ENCODE measurements at places on chromosomes 2 and 18.

DNA sequence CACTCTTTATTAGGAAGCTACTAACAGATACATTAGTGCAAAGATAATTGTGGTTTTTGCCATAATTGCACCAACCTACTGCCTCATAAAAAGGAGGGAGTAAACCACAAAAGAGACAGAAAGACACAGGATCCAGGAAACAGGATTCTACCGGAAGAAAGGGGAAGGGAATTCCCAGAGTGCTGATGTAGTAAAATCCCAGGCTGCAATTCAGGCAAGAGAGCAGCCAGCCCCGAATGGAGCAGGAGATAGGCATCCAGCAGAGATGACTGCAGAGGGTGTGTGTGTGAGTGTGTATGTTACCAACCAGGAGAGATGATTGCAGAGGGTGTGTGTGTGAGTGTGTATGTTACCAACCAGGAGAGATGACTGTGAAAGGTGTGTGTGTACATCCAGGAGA lies 84.4 kb downstream of the KCNS3 start:
- DNase-seq, result no peak

GRCh38 chr2:181805228-181806038 lies 86.1 kb upstream of the ITPRID2 start:
- no peak for DNase-seq

DNA sequence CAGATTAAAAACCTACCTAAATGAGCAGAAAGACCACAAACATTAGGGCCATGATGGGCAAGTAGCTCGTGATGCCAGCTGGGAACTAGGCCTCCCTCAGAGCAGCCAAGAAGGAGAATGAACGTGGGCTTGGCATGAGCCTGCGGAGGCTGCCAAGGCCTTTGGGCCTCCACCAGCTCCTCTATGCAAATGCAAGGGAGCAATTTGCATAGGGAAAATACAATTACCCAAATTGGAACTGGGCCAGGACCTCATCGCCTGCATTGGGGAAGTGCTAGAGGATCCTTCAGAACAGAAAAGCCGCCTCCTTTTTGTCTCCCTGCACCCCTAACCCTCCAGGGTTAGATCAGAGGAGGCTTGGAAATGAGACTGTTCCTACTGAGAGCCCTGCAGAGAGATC lies 326.4 kb downstream of the SMAD2 start:
- DNase-seq, result no peak

DNA sequence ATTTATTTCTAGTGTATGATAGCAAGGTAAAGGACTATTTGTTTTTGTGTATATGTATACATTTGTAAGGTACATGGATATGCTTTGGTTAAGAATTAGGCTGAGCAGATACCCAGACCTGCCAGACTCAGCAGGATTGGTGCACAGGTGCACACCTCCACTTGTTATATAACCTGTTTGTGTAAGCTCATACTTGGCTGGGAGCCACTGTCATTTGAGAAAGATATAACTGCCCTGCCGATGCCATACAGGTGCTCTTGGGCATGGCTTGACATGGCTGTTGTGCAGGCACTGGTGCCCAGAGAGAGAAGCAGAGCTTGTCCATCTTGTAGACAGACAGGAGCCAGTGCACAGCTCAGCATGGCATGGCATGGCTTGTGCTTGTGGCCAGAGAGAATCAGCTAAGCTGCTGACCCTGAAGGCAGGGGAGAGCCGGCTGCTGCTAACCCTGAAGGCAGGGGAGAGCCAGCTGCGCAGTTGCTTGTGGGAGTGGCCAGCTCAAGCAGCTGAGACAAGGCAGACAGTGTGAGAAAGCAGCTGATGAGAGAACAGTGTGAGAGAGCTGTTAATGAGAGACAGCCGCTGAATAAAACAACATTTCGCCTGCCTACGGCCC lies 136.5 kb downstream of the RNF144A start:
- DNase-seq, result no peak

- DNase-seq, result no peak
Observed at GRCh38 chr2:238988752-238989151, 140.9 kb downstream of the TWIST2 start.

DNA sequence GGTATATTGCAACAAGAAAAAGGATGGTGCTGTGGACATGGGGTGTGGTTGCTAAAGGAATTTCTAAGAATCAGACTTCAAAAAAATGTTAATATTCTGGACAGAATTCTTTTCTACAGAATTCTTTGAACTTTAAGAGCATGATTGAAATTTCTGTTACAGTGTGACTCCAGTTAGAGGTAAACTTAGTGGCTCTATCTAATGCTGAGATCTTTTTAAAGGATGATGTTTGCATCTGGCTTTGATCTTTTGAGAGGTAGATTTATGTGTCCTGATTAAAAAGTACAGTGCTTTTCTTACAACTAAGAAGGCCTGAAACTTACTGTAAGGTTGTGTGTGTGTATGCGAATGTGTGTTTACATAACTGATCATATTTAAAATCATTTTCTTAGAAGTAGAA lies 25.4 kb downstream of the NCK2 start:
- DNase-seq, result no peak

DNA sequence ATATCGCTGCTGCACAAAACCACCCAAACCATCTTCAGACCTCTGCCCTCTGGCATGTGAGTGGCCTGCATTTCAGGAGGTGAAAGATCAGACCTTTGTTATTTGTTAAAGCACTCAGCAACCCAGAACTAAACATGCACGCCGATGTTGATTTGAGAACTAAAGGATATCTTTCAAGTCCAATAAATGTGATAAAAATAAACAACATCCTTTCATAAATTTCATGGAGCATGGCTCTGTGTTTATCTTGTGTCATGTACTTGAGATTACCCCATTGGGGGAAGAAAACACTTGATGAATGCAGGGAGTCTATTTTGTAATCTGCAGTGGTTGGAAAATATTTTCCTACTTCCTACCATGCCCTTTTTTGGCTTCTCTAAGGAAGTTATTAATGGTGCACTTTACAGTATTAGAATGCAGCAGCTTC lies 70.8 kb upstream of the GATA6 start:
- DNase-seq, result no peak

- DNase-seq, result no peak
Observed at GRCh38 chr18:10946058-10946457, 203.3 kb downstream of the PIEZO2 start.

- DNase-seq, result no peak
Observed at GRCh38 chr2:127365211-127365643, 22.5 kb downstream of the MAP3K2 start.

GRCh38 chr2:225995796-225996461 lies 596.4 kb downstream of the NYAP2 start:
- DNase-seq, result no peak

GRCh38 chr2:113407446-113408099 lies 29.9 kb upstream of the ZNG1B start:
- DNase-seq, result no peak

GRCh38 chr2:176104316-176105077 lies 2.6 kb upstream of the HOXD11 start:
- DNase-seq, result no peak

DNA sequence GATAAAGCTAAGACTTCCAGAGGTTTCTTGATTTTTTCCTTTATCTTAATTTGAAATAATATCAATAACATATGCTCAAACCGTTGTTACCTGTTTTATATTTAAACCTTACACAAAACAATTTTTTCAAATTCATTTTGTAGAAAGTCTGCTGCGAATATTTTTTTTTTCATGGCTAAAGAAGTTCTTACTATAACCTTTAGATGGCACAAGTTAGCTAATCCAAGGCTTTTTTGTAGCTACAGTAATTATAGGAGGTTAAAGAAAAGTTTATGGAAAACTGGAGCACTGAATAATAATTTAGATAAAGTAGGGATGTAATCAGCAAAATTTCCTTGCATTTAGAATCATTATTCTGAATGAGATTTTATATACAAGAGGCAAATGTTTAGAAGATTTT lies 78.0 kb upstream of the PNPT1 start:
- DNase-seq, result no peak

GRCh38 chr2:69279931-69280681 lies 106.9 kb downstream of the GFPT1 start:
- no peak for DNase-seq

- DNase-seq, result no peak
Observed at GRCh38 chr2:41579806-41580205, 468.0 kb upstream of the PKDCC start.

DNA sequence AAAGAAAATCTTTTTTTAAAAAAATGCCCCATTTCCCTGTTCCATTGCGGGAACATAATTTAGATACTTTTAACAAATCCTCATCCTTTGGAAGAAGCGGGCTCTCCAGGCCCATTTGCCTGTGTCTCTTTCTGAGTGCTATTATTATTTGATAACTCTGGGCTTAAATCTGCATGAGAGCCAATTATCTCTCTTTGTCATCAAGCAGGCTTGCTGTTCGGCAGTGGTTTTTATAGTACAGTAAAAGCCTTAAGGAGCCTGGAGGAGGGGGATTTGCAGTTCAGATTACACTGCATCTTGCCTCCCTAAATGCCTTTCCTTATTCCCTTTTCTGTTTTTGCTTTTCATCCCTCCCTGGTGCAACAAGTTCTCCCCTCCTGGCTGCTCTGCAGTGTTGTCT lies 50.6 kb downstream of the CELF4 start:
- no peak for DNase-seq

DNA sequence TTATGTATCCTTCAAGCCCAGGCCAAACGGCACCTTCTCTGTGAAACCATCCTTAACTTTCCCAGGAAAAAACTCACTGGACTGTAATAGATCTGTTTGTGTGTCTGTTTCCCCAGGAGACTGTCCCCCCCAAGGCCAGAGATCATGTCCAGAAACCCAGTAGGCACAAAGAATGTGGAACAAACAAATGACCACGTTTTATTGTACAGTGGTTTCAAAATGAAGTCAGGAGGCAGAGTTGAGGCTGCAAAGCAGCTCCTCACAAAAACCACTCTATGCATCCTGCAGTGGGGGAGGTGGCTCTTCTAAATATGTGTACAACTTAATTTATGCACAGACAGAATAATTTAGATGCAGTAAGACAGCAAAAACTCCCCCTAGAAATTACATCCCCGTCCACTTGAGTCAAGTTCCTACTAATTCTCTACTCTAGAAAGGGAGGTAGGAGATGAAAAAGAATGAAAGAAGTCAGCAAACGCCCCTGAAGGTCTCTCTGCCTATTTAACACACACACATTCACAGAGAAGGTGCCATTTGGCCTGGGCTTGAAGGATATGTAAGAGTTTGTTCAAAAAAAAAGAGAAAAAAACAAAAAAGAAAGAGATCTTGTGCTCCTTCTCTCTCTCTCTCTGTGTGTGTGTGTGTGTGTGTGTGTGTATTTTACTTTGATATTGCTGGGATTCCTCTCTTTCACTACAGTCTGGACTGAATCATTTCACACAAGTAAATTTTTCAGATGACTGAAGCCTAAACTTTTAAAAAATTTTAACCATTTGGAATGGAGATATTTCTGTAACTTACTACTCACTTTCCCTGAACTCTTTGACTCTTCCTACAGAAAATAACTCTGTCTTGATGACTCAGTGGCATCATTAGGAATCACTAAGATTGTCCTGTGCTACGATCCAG lies 19.5 kb downstream of the BCL2 start:
- no peak for DNase-seq

- no peak for DNase-seq
Observed at GRCh38 chr2:216059233-216059834, 22.3 kb downstream of the PECR start.

- no peak for DNase-seq
Observed at GRCh38 chr2:99970292-99970868, 172.0 kb downstream of the AFF3 start.

DNA sequence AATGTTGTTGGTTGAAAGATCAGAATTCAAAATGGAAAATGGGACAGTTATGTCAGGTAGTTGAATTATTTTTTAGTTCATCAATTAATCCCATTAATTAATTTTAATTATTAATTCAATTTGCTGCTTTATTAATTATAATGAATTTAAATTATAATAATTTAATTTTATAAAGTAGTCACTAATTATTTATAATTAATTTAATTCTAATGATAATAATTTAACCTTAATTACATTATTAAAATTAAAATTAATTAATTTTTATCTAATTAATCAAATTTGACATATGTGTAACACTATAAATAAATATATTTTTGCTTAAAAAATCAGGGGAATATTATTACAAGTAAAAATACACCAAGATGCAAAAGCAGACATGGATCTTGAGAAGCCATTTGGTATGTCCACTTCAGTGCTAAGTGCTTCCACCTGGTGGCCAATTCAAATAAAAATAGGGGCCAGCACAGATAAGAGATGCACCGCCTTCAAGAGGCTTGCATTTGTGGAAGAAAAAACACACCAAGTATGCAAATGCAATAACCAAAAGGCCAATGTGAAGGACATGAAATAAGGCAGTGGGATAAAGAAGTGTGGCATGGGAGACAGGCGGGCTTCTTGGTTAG lies 73.2 kb downstream of the MBP start:
- DNase-seq, result no peak

- no peak for DNase-seq
Observed at GRCh38 chr2:107570876-107571275, 255.8 kb upstream of the RGPD4 start.

DNA sequence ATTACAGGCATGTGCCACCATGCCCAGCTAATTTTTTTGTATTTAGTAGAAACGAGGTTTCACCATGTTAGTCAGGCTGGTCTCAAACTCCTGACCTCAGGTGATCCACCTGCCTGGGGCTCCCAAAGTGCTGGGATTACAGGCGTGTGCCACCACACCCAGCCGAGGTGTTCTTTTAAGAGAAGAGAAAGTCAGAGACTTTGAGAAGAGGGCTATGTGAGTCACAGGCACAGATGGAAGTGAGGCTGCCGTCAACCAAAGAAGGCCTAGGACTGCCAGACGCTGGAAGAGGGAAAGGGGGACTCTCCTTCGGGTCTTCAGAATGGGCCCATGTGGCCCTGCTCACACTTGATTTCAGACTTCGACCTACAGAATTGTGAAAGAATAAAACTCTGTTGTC lies 67.2 kb upstream of the SH3BP4 start:
- DNase-seq, result no peak

DNA sequence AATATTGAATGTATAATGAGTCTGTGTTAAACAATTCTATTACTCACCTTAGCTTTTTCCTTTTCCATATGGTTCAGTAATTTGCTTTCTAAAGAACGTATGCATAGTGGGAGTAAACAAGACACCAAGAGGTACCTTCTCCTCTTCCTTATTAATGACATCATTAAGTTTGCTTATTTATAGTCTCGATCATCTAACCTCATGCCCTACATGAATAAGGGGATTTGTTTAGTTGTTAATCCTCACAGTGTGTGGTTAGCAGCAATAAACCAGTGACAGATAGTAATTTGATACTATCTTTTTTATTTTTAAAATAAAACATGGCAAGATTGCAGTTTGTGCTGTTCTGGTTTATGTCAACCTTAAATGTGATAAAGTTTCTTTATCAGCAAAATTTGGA lies 69.7 kb downstream of the COBLL1 start:
- DNase-seq, result no peak

DNA sequence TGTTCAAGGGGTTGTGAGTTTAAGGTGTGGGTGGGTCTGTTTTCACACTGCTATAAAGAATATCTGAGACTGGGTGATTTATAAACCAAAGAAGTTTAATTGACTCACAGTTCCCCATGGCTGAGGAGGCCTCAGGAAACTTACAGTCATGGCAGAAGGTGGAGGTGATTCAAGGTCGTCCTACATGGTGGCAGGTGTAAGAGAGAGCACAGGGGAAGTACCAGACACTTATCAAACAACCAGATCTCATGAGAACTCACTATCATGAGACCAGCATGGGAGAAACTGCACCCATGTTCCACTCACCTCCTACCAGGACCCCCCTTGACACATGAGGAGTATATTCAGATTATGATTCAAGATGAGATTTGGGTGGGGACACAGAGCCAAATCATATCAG lies 38.0 kb downstream of the RHBDD1 start:
- no peak for DNase-seq

All from GM18507 (cell line).